Activated CD8-positive, alpha-beta memory T cell treated with anti-CD3 and anti-CD28 coated beads for 1 hour (primary cell): ENCODE measurements at places on chromosomes 7 and 10.

DNA sequence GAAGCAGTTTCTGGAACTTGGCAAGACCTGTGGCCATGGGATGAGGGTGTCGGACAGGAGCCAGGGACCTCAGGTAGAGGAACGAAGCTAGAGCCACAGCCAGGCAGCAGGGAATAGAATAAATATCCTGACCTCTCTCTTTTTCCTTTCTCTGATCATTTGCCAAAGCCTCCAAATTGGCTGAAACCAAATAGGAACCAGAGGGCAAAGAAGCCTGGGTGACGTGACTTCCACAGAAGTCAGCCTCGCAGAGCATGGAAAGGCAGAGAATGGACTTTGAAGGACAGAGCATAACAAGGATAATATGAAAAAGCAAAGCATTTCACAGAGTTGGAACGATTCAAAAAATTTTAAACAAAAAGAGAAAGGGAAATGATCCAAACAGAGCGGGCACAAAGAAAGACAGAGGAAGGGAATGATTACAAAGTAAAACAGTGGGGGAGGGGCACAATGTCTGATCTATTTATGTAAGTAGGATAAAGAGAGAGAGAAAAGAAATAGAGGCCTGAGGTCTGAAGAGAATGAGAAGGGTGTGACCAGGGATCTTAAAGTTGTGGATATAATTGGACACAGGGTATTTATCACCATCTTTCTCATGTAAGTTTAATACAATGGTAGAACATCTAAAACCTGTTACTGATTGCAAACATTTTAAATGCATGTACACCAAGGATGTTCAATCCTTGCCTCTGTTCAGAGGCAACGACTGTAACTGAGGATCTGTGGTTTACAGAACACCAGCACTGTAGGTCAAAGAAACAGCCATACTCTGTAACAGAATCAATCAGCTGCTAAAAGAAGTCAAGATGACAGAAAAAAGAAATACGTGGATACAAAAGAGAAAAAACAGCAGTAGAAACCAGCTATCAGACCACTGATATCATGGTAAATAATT lies 4.5 kb upstream of the ZEB1 start:
- no peak for DNase-seq

DNA sequence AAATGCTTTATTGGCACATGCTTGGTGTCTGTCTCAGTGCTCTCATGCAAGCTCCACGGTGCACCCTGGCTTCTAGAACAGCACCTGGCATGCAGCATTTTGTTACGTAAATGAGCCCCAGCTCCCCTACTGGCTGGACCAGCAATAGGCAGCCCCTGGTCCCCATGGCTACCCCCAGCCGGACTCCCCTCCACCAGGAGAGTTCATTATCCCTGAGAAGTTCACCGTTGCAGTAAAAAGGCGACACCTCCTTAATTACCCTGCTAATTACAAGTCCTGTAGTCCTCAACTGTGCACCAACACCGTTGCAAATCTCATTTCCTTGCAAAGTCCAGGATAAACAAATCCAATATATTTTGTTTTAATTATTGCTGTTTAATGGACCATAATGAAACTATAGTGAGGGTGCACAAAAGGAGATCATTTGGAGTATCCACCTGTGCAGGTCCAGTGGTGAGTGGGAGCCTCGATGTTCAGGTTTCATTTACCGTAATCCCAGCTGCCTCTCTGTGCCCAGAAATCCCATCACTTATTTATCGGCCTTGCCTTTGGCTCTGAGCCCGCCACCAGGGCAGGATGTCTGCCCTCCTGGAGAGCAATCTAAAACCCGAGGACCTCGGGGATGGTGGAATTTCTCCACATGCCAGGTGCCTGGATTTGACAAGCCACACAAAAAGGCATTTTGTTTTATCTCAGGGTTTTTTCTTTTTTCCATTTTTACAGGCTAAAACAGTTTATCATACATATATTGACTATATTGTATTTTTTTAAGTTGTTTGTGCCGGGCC lies 12.8 kb upstream of the DRGX start:
- no peak for DNase-seq

DNA sequence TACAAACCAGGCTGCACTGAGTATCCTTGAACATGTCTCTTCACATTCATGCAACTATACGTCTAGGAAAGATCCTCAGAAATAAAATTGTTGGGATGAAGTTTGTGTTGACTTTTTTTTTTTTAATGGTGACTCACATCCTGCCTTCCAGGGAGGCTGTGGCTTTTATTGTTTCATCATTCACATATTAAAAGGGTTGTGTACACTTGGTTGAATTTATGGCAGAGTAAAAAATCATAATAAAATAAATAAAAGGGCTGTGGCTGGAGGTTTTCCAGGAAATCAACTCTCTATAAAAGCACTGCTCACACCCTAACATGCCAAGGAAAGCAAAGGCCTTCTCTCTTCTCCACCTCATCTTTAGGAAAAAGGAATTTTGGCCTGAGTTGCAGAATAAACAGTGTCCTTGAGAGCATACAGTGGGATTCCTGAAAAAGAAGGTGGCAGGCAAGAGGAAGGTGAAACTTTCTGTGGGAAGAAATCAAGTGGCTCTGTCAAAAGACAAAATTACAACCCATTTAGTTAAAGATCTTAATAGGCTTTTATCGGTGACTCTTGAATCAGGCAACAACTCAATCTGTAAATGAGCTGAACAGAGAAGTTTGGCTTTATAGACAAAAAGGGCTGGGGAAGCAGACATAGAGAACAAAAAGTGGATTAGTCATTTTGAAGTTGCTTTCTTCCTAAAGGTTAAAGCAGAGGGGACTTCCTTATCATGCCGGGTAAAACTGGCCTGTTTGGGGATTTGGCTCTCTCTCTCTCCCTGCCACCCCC lies 41.6 kb upstream of the FHIP2A start:
- DNase-seq = no peak

DNA sequence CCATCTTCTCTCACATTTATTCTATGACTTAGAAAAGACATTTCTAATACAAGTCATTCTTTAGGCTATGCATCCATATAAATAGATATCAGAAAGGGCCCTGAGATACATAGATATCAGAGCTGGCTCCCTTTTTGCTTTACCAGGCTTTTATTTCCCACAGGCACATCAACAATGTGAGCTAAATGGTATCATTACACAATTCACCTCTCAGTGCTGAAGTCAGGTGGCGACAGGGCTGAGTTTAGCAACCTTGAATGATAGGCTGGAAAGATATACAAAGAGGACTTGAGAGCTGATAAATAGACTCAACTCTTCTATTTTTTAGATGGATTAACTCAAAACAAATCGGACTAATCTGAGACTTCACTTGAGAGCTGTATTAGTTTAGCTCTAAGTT lies 189.2 kb upstream of the COL1A2 start:
- DNase-seq = no peak

GRCh38 chr7:155289107-155289506 lies 8.6 kb upstream of the INSIG1 start:
- DNase-seq = no peak

DNA sequence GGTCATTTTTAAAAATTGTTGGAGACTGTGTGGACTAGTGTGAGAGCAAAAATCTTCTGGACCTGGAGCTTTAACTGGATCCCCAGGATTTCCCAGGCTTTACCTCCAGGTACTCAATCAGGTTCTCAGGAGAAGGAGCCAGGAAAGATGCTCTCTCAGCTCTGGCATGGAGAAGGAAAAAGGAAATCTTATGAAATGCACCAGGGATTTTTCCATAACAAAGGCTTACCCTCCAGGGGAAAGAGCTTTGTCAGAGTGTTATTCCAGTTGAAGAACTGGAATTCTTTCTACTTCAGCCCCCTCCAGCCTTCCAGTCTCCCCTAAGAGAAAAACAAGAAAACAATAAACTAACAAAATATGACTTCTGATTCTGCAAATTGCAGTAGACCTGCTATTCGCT lies 436.7 kb upstream of the ANKRD30A start:
- no peak for DNase-seq

GRCh38 chr7:102447311-102447710 lies 13.9 kb downstream of the ORAI2 start:
- no peak for DNase-seq

- DNase-seq = no peak
Observed at GRCh38 chr7:17983221-17984062, 43.1 kb upstream of the SNX13 start.

- DNase-seq = no peak
Observed at GRCh38 chr7:131010717-131011431, 276.9 kb upstream of the KLF14 start.

DNA sequence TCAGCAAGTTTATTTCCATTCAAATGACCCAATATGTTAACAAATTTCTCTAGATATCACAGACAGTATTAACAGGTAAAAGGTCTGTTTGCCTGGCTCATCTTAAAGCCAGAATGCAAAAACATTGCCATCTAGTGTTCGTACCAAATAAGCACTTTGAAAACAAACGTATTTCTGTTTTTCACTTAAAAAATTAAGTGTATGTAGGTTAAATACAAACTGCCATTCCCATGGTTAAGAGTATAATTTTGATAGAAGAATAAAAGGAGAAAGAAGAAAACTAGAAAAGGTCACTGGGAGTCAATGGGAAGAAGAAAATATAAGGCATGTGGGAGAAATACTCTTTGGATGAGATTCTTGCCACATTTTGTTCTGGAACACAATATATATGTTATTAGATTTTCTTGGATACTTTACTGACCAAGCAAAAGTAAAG lies 51.0 kb downstream of the ORC5 start:
- no peak for DNase-seq

- DNase-seq = no peak
Observed at GRCh38 chr10:772227-772637, 82.8 kb upstream of the DIP2C start.

DNA sequence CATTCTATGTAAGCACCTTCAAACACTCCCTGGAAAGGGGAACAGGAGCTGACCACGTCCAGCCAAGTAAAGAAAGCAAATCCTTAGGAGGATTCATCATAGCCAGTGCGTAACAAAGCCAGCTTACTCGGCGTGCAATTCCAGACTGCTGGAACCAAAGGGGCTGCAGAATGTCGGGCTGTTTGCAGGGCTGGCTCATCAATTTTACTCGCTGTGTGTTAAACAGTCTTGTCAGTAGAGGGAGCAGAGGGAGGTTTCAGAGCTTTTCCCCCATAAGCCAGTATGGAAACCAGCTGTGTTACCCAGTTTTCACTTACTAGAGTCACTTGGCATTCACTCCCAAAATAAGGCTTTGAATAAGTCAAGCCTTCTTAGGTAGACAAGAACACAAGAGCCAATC lies 127.1 kb downstream of the KMT2E start:
- no peak for DNase-seq

DNA sequence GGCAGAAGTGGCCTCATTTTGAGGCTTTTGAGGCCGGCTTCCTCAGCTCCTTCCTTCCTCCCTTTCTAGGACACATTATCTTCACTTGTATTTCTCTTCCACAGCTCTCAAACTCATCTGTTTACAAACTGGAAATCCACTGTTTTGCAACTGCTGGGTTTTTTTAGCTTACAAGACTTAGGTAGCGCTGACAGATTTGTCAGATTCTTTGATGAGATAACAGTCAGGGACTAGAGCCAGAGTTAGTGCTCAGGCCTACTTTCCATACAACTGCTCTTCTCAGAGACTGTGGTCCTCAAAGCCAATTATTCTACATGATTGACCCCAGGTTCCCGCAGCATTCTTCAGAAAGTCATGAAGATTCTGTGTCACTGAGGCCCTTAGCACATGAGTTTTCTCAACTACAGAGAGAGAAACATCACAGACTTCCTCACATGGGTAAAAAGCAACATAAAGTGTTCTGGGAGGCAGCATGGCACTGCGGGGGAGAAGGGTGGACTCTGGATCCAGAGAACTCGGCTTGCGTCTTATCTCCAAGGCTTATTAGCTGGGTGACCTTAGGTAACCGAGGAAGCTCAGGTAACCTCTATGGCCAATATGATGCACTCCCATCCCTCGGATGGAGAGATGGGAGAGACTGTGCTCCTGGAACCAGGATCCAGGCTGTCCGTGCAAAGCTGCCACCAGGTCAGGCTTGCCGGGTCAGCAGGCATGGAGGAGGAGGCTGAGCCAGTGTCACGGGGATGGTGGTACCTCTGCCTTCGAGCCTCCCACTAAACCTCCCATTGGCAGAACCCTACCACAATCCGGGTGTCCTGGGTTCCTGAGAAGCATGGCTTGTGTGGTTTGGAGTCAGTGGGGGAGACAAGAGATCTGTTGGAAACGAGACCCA lies 10.5 kb downstream of the DDC start:
- DNase-seq = no peak

- DNase-seq = no peak
Observed at GRCh38 chr7:1647961-1648672, 22.0 kb upstream of the ELFN1 start.

DNA sequence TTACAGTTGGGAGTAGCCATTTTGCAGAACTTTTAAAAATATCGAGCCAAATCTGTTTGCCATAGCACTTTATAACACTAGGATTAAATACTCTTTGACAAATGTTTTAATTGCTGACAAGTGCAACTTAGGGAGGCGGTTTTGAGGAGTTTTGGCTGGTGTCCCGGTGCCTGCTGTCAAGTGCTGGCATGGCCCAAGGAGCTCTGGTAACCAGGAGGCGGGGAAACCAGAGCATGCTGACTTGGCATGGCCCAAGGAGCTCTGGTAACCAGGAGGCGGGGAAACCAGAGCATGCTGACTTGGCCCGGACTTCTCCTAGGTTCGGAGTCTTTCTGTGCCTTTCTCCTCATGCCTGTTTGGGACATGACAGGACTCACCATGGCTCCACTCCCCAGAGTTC lies 30.8 kb upstream of the ZNF32 start:
- no peak for DNase-seq

GRCh38 chr7:82071468-82071867 lies 301.6 kb upstream of the HGF start:
- DNase-seq = no peak

DNA sequence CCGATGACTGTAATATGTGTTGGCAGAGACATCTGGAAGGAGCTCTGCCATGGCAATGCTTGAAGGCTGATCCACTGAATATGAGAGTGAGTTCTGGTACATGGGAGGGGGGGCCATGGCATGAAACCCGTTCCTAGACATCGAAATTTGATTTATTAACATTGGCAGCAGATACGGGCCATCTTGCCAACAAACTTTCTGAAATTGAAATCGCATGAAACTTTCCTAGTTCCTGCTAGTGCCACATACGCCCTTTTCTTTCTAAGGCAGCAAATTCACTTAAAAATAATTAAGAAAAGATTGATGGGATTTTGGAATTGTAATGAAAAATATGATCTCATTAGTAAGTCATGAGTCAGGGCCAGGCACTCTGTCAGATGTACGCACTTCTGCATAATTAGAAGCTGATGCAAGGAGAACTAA lies 91.8 kb upstream of the KMT2C start:
- no peak for DNase-seq

DNA sequence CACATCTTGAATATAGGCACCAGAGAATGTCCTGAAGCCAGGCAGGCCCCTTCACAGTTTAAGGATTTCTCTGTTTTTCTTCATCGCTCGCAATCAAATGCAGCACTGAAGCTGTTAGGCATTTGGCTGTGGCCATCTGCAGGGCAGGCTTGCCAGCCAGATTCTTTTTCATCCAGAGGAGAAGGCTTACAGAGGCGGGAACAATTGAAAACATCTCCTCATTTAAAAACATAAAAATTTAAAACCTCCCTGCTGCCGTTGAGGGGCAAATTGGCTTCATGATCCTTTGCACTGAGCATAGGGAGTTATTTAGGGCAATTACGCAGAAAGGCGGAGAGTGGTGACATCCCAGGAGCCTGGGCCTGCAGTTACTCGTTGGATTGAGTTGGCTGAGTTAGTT lies 500.0 kb downstream of the TYW1 start:
- no peak for DNase-seq

- no peak for DNase-seq
Observed at GRCh38 chr7:91240376-91240941, 23.8 kb upstream of the FZD1 start.

- no peak for DNase-seq
Observed at GRCh38 chr10:70652761-70653657, 19.3 kb upstream of the ADAMTS14 start.
